ENCODE measurements at places on chromosomes 1 and 21.

DNA sequence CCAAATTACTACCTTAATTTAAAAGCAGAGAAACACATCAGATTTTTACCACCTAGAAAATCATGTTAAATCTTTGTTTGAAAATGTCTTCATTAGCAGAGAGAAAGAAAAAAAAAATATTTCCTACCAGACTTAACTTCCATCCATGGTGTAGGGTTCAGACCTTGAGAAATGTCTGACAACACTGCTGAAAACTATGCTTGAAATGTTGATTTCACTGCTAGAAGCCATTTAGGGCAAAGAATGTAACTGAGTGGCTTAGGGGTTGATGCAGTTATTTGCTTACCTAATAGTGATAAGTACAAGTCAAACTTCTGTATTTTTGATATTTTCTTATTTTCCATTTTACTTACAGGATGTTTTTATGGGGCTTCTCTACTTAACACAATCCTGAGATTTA, 495.6 kb upstream of the NEGR1 start:
- no peak for DNase-seq

- DNase-seq = no peak
These were observed 7.9 kb downstream of the AKT3 start for GRCh38 chr1:243842161-243842560.

DNA sequence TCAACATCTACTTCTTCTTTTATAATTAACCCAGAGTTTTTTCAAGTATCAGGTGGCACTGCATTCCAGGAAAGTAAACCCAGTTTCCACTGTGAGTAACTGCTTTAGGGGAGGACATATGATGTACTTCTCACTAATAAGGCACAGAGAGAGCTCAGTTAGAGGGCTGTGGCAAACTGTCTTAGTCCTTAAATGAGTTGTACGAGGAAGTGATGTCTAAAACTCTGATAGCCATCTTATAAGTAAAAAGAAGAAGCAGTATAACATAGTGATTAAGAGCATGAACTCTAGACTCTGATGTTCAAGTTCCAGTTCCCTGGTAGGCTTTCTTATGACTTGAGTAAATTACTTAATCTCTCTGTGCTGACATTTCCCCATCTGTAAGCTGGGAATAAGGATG, 58.7 kb upstream of the PTGS2 start:
- no peak for DNase-seq

- peak; percentile 47 for DNase-seq
These were observed 24.8 kb upstream of the TMEM51 start for GRCh38 chr1:15128520-15129313.

DNA sequence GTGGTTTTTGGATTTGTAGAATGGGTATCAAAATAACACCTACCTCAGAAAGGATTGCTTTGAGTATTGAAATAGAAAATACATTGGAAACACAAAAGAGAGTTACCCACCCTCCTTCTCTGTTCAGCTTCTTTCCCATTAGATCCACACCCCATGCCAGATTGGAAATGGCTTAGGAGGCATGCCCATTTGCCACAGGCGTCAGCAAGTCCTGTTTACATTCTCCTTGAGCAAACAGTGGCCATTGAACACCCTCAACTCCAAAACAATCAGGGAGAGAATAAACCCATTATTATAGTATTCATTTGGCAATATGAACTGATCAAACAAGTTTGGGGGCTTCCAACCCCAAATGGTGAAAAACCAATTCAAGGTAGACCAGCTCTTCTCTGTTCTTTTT, 2.4 kb downstream of the ELAPOR1 start:
- DNase-seq = no peak

GRCh38 chr1:40712997-40713396, 21.5 kb downstream of the NFYC start:
- DNase-seq = no peak

GRCh38 chr1:207459008-207459407, 4.9 kb downstream of the CR2 start:
- DNase-seq = no peak

DNA sequence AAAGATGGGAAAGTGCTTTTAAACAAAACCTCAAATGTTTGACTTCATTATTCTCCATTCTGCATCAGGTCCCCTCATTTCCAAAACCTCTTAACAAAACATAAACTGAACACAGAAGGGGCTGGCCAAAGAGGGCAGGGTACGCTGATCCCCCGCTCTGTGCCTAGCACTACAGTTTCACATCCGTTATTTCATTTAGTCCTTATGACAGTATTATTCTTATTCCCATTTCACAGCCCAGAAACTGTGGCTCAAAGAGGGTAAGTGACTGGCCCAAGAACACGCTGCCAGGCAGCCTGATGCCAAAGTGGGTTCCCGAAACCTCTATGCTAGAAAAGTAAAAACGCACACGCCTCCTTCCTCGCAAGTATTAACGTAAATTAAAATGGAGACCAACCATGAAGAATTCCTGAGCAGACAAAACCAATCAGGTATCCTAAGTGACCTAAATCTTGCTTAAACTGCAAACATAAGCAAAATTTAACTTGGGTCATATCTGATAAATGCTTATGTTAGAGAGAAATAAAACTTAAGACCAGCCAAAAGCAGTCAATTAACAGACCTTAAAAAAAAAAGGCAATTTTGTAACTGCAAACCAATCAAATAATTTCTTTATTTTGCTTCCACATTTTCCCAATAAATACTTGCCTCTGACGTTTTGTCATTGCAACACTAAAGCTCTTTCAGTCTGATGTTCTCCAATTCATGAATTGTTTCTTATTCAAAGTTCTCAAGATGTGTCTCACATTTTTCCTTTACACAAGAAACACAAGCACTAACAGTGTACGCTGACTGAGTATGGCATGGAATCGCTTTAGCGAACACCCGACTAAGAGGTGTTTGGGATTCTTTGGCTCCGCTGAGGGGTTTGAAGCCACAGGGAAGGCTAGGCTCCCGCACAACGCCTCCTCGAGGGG, 653 bp downstream of the CASP9 start:
- DNase-seq = no peak

GRCh38 chr1:225712391-225712790, 59.5 kb upstream of the ENAH start:
- DNase-seq = no peak

- no peak for DNase-seq
These were observed 77.0 kb downstream of the CTH start for GRCh38 chr1:70487910-70488665.

DNA sequence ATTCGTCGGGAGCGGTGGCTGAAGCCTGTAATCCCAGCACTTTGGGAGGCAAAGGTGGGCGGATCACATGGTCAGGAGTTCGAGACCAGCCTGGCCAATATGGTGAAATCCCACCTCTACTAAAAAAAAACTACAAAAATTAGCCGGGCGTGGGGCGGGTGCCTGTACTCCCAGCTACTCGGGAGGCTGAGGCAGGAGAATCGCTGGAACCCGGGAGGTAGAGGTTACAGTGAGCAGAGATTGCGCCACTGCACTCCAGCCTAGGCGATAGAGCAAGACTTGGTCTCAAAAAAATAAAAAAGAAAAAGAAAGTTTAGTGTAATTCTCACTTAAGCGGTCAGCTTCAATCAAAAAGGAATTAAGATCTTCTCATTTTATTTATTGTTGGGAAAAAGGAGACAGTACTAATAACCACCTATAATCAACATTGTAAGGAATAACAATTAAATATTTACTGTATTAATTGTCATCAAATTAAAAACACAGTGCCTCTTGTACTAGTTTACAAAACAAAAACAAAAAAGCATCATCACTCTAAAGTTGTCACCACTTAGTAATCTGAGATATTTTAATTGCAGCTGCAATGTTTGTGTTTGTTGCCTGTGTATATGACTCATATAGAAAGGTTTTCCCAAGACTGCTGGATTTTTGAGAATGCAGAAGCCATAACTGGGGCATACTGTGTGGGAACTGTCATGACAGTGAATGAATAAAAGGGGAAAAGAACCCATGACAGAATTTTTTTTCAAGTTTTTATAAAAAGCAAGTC, 3.7 kb downstream of the FBXO42 start:
- DNase-seq = no peak

- no peak for DNase-seq
These were observed 36.1 kb upstream of the ST6GALNAC3 start for GRCh38 chr1:76038287-76039004.

DNA sequence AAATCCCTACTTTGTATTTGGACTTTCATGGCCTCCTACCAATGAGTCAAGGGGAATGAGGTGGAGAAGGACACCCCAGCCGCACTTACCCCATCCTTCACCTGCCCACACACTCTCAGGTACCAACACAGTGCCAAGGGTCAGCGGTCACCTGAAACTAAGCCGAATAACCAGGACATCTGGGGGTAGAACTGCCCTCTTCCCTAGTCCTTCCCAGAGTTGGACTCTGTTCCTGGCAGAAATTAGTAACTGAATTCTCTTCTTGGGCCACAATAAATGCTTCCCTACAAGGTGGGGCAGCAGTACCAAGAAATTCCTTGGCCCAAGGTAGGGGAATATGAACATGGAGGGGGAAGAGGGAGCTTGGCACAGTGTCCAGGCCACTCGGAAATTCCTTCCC, 7.3 kb downstream of the SLC45A3 start:
- no peak for DNase-seq

DNA sequence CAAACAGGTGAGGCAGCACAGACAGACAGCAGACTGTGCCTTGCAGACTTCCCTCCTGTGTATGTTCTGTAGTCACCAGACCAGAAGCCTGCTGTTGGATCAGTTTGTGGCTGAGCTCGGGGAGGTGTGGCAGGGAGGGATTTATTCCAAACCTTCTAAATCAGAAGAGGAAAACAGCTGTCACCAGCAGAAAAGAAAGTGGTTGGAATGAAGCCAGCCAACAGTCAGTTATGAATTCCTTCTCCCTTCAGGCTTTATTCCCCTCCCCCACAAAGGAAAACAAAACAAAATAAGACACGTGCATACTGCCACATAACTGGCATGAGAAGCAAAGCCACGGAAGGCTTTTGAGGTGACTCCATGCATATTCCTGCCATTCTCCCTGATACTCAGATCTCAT, 19.0 kb upstream of the PIGV start:
- DNase-seq = no peak

DNA sequence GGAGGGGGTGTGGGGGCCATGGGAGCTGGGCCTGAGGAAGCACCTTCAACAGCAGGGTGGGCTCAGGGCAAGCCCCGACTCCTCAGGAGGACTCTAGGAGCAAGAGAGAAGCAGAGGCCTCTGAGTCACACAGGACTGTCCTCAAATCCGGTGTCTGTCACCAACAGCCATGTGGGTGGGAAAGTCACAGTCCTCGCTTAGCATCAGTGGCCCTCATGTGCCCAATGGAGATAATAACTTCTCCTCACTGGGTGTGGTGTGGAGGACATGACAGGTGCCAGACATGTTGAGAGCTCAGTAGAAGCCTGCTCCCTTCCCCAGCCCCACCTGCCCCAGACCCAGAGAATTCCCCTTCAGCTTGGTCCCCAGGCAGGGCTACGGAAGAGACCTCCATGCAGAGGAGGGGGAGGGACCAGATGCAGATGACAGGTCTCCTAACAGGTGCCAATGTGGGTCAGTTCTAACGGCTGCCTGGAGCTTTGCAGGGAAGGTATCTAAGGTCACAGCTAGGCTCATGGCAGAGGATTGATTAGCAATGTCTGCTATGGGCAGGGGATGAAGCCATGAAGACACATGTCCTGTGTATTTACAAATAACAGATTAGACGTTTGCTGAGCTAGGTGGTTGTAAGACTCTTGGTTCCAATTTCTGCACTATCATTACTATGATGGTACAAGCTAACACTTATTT, 30.2 kb downstream of the TTC39A start:
- no peak for DNase-seq

DNA sequence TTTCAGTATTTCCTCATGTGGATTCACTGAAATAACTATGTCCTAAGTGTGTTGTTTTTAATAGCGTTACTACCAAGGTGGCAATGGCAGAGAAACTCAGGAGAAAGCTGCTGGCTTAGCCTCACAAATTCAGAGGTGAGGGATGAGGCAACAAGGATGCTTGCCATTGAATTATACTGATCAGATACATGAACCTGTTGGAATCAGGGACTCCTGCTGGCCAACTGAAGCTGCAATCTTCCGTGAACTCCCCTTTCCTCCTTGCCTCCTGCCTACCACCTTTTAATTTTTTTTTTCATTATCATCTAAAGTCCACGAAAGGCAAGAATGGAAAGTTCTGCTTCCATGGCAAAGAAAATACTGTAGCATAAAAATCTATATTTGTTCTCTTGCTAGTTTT, 254.7 kb downstream of the NFIA start:
- peak; percentile 11 for DNase-seq

DNA sequence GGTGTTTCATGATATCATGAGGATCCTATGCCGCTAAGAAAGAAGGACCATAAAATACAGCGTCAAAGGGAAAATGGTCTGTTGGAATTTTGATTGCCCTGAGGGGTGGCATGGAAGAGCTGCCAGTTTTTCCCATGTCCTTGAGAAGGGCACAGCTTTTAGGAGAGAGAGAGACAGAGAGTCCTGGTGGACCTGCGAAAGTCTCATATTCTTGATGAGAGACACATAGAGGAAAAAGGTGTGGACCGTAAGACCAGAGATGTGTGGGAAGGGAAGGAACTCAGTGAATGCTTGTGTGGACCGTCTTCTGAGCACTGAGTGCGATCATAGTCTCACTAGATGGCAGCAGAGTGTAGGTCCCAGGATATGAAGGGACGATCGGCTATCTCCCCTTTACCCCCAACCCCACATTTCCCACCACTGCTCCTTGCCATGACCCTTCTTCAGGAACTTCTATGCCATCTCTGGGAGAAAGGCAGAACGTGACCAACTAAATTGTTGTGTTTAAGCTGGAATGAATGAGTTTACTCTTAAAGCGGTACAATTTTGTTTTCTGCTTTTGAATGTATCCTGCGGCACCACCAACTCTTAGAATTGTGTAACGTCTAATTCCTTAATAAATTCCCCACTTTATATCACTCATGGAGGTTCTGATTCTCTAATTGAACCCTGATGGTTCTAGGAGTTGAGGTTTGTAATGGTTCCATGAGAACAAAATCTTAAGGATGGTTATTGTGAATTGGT, 117.7 kb downstream of the CTH start:
- DNase-seq = no peak

- no peak for DNase-seq
These were observed 9.7 kb upstream of the KIRREL1 start for GRCh38 chr1:157983787-157984186.

DNA sequence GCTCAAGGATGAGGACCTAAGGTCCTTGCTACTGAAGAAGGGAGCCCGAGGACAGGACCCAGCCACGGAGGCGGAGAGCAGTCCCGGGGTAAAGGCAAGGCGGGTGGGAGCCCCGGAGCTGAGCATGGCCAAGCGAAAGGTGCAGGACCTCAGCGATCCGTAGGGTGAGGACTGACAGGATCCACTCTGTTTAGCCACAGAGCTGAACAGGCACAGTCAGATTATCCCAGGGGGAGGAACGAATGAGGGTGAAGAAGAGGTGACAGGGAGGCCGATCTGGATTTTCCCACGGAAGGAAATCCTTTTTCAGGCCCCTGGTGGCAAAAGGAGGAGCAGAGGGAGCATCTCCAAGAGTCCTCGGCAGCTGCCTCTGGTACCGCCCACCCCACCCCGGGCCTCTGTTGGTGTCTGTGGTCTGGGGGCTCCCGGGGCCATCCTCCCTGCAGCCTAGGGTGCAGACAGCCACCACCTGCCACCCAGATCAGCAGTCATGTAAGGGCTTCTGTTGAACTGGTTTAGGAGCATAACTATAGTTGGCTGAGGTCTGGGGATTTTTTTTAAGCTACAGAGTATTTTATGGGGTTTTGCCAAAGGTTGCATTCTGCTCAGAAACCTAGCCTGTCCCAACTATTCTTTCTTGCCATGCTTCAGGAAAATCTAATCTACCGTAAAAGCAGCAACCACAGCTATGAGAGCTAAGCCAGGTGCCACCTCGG, 32.3 kb upstream of the LBR start:
- no peak for DNase-seq

Data from C1 segment of cervical spinal cord (tissue), 14 donors.